Left renal pelvis (tissue), 4 donors: ENCODE measurements at places on chromosomes 12 and 14.

- DNase-seq, result no peak
Measured at GRCh38 chr12:100842156-100842555, 47.6 kb downstream of the ANO4 start.

GRCh38 chr12:645563-646071 is 17.6 kb downstream of the NINJ2 start:
- DNase-seq, result no peak

- no peak for DNase-seq
Measured at GRCh38 chr14:85442996-85443395, 86.9 kb upstream of the FLRT2 start.

DNA sequence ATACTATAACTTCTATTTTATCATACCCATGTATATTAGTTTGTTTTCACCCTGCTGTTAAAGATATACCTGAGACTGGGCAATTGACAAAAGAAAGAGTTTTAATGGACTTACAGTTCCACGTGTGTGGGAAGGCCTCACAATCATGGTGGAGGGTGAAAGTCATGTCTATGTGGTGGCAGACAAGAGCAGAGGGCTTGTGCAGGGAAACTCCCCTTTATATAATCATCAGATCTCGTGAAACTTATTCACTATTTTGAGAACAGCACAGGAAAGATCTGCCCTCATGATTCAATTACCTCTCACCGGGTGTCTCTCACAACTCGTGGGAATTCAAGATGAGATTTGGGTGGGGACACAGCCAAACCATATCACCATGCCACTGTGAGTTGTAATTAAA is 135.8 kb downstream of the SYNE2 start:
- no peak for DNase-seq

GRCh38 chr12:76237086-76237701 is 111.0 kb downstream of the BBS10 start:
- DNase-seq, result no peak

- DNase-seq, result no peak
Measured at GRCh38 chr12:98612696-98613334, 19.3 kb downstream of the SLC25A3 start.

- DNase-seq, result no peak
Measured at GRCh38 chr12:62618930-62619329, 152.3 kb downstream of the MON2 start.

DNA sequence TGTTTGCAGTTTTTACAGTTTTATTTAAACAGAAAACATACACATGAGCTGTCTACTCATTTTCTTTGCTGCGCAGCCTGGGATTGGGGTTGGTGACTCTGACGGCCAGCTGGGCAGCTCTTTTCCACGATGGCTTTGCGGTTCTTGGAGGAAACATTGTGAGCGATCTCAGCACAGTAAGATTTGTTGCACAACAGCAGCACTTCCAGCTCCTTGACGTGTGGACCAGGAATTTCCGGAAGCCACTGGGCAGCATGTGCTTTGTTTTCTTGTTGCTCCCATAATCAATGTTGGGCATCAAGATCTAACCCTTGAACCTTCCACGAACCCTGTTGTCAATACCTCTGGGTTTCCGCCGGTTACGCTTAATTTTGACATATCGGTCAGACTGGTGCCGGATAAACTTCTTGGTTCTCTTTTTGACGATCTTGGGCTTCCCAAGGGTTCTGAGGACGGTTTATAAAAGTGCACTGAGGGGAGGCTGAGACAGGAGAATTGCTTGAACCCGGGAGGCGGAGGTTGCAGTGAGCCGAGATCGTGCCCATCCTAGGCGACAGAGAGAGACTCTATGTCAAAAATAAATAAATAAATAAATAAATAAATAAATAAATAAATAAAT is 21.8 kb downstream of the FKBP11 start:
- no peak for DNase-seq

DNA sequence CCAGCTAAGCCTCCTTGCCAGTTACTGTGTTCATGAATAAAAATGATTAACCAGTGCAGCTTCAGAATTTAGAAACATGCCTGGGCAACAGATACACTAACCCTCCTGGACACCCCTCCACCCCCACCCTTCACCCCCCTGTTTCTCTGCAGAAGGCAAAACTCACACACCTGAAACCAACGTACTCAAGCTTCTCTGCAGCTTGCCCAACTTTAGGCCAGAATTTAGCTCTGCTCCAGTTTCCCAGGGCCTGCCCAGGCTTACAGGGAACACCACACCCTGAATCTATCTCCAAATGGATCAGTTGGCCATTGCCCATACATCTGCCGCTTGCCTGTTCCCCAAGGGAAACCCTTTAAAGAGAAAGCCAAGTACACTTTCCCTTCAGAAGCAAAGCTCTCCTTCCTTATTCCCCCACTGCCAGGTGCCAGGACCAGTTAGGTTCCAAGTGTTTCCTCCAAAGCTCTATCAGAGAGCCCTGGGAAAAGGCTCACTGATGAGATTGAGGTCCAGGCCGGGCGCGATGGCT is 1.8 kb upstream of the SPPL3 start:
- DNase-seq, result no peak
